Stimulated activated CD4-positive, alpha-beta T cell treated with anti-CD3 and anti-CD28 coated beads, Interleukin-12 subunit alpha, Interleukin-12 subunit beta, amount 100 ng/mL, for 4 hours (primary cell): ENCODE measurements at places on chromosomes 12 and 14.

DNA sequence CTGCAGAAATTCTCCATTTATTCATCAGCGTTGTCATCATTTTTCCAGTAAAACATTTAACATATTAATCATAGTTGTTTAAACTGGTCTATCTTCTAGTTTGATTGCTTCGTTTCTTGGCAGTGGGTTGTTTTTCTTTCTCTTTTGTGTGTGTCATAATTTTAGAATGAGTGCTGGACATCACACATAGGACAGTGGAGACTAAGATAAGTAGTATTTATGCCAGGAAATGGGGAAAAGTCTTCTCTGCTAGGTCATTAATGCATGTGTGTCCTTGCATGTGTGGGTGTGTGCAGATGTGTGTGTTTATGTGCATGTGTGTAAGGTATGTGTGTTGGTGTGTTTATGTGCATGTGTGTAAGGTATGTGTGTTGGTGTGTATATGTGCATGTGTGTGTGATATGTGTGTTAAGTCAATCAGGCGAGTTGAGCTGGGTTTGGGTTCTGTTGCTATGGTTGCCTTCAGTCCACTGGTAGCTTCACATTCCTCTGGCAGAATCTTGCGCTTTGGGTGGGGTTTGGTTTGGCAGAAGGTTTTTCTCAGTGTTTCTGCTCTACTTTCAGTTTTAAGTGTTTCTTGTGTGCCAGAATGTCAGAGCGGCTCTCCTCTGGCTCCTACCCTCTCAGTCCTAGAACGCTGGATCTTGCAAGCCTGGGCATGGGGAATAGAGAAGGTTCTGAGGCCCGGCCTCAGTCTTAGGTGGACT, 7.8 kb upstream of the ADGRD1 start:
- no peak for DNase-seq

DNA sequence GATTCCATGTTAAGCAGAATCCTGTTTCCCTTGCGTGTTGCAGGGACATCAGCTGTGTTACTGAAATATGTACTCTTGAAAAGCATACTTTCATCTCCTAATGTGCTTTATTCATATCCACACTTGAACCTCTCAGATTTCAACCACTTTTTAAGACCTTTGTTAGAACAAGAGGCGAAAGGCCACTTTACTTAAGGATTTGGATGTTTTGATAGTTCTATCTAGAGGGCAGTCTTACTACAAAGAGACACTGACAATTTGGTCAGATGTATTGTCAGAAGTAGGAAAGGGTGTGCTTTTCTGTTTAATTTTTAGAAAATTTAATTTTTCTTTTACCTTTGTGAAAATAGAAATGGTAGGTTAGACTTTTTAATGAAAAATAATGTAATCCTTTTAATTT, 267.9 kb downstream of the TMTC2 start:
- no peak for DNase-seq

GRCh38 chr12:116215023-116215422, 62.5 kb downstream of the MED13L start:
- no peak for DNase-seq

DNA sequence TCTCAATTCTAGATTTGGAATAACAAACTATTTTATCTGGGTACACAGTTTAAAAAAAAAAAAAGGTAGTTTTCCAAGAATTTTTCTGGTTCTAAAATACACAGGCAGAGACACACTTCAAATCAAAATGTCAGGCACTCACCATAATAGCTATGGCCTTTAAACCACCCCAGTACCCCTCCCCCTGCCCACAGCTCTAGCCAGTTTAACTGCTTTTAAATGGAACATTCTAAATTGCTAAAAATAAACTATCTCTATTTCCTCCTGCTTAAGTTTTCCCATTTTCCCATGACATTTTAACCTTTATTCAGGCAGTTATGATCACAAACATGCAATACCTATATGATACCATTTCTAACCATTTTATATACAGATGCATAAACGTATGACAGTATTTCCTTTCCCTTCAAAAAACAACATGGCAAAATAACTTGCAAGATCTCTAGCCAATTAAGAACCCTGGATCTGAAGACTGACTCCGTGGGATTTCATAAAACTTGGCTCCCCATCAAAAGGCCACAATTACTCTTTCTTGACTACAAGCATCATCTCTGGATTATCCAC, 46.3 kb downstream of the PPP2R5E start:
- no peak for DNase-seq

- DNase-seq, result no peak
These were observed 40.6 kb downstream of the ACTN1 start for GRCh38 chr14:68938271-68939150.

DNA sequence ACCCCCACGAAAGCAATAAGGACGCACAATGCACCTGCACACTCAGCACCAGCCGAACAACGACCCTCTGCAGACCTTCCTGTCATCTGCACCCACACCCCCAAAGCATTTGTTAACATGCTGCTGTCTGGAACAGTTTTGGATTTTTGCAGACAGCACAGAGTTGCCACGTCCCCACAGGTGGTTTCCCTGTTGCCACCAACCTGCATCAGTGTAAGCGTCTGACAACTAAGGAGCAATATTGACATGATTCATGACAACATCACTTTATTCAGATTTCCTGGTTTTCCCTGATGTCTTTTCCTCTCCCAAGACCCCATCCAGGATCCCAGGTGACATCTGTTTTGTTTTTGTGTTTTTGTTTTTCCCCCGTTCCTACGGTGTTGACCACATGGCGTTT, 150.7 kb upstream of the C14orf180 start:
- no peak for DNase-seq

- DNase-seq, result peak; percentile 34
These were observed 117.8 kb downstream of the PHLDA1 start for GRCh38 chr12:75913502-75914351.

DNA sequence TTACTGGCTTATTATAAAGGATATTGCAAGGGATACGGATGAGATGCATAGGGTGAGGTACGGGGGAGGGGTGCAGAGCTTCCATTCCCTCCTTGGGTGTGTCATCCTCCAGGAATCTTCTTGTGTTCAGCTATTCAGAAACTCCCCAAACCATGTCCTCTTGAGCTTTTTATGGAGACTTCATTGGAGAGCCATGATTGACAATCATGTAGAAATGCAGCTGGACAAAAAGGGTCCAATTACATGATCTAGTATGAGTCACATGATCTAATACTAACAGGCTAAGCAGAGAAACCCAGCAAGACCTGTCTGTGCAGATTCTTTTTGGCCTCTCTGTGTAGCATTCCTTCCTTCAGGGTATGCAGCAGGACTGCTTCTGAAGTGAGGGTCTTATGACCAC, 23.9 kb upstream of the FLVCR2 start:
- no peak for DNase-seq

DNA sequence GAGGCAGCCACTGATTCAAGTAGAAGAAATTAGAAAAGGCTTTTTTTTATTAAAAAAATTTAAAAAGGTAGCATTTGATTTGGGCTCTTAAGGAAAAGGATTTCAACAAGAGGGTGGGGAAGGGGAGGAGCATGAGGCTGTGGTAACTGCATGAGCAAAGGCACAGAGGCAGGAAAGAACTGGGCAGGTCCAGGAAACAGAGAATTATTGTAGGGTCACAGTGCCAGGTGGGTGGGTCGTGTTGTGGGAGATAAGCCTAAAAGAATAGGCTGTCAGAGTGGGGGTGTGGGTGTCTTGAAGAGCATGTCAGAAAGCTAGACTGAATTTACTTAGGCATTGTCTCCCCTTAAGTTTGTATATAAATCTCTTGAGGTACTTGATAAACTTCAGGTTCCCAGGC, 7.8 kb downstream of the LIMA1 start:
- DNase-seq, result no peak

GRCh38 chr14:78498062-78498595, 328.0 kb downstream of the NRXN3 start:
- no peak for DNase-seq

DNA sequence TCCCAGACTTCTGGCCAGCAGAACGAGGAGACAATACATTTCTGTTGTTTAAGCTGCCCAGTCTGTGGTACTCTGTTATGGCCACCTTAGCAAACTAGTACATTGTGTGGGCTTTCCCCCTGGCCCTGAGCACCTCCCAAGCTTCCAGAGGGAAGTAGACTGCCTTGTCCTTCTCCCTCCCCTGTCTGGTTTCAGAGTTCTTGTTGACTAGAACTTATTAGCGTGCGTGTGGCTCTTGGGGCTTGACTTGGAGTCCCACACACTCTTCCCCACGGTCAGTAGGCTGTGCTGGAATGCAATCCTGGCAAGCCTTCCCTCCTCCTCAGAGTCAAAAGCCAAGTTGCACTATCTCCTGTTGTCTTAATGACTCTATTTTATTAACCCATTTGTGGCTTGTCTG, 27.7 kb downstream of the FBLN5 start:
- no peak for DNase-seq

DNA sequence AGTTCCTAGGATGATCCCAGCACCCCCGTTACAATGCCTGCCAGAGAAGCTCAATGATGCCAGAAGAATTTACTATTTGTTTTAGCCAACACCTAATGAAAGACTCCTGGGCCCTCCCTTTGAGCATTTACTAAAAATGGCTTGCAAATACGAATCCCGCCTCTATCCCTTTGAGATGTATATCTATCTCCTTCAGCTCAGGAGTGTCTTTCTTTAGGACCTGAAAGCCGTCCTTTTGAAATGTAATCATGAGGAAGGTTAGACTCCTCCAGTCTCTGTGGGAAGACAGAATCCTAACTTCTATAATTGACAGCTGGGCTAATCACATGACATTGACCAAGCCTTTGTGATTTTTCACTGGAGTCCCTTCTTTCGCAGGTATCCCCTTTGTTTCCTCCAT, 19.2 kb upstream of the DYNC1H1 start:
- DNase-seq, result no peak

DNA sequence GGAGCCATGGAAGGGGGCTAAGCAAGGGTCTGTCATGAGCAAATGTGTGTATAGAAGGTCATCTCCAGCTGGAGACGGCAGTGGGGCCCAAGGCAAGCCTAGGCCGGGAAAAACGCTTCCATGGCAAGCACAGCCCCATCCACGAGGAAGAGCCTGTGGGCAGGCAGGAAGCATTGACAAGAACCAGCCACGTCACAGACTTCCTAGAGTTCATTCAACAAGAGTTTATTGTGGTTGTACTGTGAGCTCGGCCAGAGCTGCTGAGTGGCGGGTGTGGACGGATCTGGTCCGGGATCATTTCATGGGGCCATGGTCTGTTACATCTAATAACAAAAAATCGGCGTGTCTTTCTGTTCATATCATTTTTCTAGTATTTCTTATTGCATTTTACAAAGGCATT, 311.7 kb downstream of the TMEM121 start:
- DNase-seq, result no peak

DNA sequence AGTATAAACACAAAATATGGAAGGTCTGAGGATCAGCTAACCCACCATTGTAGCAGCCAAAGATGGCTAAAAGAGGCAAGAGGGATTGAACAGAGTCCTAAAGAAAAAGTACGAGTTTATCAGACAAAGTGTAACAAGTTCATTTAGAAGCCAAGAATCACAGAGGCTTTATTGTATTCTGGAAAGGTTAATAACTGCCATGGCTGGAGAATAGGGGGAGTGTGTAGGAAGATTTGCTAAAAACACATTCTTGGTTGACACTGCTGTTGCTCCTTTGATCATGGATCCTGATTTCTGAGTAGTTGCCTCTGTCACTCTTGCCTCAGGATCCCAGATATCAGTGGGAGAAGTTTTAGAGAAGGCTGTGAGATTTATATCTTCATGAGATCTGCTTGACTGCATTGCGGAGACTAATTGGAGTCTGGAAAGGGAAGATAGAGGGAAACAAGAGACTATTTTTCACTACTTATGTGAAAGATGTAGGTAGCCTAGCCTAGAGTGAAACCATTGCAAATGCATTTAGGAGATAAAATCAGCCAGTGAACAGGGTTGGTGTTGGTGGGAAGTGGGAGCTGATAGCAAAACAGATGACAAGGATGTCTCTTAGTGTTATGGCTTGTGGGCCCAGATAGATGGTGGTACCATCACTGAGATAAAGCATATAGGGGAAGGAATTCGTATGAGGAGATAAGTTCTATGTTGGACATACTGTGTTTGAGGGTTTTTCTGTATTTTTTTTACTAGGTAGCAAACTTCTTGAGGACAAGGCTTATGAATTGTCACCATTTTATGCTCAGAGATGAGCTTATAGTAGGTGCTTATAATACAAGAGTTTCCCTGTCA, 402.9 kb upstream of the PDE3A start:
- DNase-seq, result no peak

DNA sequence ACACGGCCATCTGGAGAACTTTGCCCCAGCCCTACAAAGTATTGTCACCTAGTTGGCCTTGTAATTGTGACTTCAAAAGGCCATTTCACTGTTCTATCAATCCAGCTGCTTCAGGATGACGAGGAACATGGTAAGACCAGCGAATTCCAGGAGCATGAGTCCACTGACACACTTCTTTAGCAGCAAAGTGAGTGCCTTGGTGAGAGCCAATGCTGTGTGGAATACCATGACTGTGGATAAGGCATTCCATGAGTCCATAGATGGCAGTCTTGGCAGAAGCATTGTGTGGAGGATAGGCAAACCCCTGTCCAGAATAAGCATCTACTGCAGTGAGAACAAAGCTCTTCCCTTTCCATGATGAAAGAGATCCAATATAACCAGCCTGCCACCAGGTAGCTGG, 1009.1 kb upstream of the USP15 start:
- no peak for DNase-seq

DNA sequence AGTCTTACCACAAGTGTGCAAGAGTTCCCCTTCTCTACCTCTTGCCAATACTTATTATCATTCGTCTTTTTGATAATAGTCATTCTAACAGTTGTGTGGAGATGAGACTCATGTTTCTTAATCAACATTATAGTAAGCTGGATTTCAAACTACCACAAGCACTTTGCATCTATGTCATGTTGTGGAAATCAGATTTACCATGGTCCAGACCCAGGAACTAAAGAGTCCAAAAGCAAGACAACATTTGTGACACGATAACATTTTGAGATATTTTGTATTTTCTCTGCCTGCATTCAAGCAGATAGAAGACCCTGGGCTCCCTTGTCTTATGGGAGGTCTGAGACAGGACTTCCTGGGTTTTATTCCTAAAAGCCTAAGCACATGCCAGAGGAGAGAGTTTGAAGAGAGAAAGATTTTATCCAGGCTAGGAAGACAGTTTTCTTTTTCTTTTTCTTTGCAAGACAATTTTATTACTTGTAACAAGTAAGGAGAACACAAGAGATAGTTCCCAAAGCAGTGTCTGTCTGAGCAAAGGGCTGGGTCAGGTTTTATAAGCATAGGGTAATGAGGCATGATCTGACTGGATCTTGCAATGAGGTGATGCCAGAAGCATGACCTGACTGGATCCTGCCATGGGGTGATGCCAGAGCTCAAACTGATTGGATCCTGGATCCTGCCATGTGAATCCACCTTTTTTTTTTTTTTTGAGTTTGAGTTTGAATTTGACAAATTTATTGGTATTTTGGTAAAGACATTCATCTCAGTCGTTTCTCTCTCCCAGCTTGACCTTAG, 180.5 kb upstream of the HMGA2 start:
- DNase-seq, result no peak
